Activated CD8-positive, alpha-beta memory T cell treated with anti-CD3 and anti-CD28 coated beads for 4 hours (primary cell): ENCODE measurements at places on chromosomes 2 and 18.

- no peak for DNase-seq
Measured at GRCh38 chr2:11234309-11234708, 79.0 kb downstream of the SLC66A3 start.

GRCh38 chr2:10947005-10947440, 35.3 kb downstream of the KCNF1 start:
- DNase-seq = no peak

DNA sequence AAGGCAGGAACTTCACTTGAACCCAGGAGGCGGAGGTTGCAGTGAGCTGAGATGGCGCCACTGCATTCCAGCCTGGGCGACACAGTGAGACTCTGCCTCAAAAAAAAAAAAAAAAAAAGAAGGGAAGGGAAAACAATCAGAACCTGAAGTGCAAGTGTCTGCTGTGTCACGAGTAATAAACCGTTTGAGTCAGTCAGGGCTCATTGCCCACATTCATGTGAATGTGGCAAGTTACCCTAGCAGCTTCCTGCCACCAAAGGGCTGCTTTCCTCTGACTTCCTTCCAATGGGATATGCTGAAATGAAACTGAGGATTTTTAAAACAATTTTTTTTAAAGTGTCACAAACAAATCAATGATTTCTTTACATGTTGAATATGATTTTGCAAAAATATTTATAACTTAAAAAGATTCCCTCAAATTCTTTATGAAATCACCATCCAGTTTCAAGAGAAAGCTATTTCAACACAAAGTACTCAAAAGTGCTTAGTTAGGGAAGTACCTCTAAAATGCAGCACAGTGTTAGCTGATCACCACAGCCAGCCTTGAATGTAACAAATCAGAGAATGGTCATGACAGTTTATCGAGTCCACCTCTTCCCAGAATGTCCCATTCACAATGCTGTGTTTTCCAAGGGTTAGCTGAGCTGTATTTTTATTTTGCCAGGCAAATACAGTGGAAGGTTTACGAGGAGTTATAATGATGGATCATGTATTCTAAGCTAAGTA, 36.4 kb downstream of the WDSUB1 start:
- no peak for DNase-seq

DNA sequence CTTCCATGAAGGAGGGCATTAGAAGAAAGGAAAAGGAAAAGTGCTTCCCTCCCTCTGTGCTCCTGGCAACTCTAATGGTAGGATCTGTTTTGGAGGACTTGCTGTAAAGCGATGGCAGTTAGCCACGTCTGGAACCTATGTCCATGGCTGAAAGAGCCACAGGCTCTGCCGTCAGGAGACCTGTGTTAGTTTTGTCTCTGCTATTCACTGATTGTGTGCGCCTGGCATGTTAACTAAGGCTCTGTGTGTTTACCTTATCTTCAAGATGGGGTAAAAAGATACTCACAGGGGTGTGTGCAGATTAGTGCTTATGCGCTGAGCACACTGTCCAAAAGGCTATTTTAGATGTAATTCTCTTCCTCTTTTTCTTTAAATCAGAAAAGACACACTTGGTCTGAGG, 109.8 kb upstream of the LTBP1 start:
- no peak for DNase-seq

DNA sequence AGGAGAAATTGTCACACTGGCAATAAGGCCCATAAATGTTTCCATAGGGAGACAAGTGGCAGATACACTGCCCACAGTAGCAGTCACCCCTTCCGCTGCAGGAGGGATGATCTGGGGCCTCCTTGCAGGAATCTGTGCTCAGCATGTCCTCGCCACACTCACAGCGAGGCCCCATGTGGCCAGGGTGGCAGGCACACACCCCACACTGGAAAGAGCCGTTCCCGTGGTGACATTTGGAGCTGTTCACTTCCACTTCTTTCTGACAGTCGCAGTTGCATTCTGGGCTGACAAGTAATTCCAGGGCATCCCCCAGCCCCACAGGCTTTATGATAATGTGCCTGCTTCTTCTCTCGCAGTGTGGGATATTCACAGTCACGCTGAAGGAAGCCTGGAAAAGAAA, 62.6 kb downstream of the ITGB6 start:
- DNase-seq = no peak

DNA sequence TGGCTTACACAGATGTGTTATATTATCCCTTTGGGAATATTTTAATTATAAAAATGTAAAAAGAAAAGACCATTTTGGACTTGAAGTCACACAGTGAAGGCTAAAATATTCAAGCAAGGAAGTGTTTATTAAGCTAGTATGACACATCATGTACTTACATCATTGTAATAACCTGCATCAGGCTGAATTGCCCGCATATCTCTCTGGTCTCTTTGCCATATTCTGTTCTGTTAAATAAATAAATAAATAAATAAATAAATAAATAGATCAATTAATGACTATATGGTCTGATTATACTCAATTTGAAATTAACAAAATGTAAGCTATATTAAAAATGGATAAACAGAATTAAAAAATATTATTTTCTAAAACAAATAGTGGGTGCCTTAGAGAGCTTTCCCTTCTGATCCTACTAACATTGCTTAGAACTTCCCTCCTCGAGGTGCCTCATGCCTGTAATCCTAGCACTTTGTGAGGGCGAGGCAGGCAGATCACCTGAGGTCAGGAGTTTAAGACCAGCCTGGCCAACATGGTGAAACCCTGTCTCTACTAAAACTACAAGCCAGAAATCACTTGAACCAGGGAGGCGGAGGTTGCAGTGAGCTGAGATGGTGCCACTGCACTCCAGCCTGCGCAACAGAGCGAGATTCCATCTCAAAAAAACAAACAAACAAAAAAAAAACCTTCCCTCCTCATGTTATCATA, 42.0 kb downstream of the WDR33 start:
- no peak for DNase-seq

- DNase-seq = no peak
Measured at GRCh38 chr2:171469176-171469575, 35.1 kb downstream of the DCAF17 start.

DNA sequence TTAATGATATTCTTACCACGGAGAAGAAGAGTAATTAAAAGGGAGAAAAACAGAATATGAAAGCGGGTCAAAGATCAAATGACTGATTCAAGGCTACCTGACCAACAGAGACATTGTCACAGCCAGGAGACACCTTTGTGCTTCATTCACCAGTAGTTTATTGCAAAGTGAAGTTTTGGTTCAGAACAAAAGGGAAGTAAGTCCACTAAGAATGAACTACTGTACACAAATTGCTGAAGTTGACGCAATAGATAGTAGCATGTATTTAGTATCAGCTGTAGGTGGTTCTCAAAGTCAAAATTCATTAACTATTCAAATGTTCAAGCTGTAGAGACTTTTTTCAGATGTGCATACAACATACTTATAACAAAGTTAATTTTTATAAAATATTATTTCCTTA, 64.7 kb upstream of the COX7A2L start:
- DNase-seq = no peak

DNA sequence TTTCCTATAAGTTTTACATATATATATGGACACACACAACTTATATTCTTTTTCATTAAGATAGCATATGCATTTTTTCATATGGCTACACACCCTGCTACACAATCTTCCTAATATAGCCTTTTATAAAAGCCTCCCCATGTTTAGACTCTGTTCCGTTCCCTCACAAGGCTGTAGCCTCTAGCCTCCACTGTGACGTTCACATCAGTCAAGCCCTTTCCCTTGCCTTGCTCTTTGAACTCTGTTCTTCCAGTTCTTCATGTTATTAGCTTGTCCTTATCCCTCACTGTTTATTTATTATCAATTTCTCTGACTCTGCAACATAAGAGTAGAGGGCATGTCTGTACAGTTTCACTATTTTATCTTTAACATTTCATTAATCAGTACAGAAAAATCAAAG, 38.9 kb downstream of the HADHB start:
- no peak for DNase-seq

DNA sequence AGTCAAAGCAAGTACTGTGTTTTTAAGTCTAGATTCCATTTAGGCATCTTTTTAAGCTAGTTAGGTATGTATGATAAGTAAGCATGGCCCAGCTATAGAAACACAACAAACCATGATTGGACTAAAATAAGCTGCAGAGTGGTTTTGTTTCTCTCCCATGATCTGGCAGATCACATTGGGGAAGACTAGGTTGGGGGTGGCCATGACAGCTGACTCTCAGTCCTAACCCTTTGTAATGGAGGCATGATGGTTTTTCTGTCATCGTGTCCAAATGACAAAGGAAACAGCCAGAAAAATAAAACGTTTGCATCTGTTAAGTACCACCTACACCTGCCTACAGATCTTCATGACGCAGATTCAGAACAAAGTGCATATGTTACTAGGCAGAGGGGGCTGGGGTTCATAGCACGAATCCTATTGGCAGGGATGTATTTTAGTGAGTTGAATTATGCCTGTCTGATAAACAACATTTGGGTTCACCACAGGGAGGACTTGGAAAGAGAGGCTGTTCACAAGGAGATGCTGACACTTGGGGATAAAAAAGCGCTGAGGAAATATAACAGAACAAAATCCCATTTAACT, 33.8 kb upstream of the GALNT5 start:
- no peak for DNase-seq

DNA sequence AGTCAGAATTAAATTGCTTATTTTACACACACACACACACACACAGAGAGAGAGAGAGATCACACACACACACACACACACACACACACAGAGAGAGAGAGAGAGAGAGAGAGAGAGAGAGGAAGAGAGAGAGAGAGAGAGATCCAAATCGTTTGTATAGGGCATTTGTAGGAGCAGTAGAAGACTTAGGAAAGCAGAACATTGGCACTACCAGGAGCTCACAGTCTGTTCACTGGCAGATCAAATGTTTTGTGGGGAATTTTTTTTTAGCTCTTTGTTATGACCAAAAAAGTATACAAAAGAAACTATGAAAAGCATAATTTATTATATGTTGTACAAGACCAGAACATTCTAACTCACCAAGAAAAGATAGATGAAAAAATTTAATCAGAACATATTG, 81.8 kb downstream of the MBD5 start:
- DNase-seq = no peak

DNA sequence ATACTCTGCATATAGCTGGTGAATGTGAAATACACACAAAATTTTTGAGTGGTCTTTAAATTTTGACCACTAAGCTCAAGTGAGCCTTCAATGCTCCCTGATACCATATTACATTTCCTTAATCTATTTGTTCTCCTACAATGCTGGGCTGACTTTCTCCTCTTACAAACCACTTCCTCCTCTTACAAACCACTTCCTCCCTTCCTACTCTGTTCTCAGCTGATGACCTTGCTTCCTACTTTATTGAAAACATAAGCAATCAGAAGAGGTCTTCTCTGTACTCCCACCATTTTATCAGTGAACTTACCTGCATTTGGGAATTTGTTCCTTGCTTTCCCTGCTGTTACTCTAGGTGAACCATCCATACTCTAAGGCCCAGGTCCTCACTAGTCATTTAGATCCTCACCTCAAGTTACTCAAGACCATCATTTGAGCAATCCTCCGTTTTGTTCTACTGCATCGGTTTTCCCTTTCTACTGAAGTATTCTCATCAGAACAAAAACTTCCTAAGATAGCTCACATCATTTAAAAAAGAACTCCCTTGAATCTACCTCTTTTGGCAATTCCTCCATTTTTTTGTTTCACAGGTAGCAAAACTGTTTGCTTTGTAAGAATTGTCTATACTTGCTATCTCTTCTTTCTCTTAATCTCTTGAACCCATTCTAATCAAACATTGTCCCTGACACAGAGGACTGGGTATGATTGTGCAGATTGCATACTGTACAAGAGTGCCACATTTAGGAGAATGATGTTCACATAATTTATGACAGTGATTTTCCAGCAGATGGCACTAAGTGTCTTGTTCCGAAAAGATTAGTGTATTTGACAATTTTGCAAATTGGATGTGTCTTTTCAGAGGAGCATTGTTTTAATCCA, 96.5 kb downstream of the EPB41L5 start:
- no peak for DNase-seq

- DNase-seq = no peak
Measured at GRCh38 chr2:15920696-15921095, 19.7 kb upstream of the MYCN start.

- no peak for DNase-seq
Measured at GRCh38 chr18:48186131-48186766, 222.9 kb downstream of the ZBTB7C start.

GRCh38 chr2:78750219-78750618, 275.3 kb upstream of the REG3G start:
- no peak for DNase-seq

DNA sequence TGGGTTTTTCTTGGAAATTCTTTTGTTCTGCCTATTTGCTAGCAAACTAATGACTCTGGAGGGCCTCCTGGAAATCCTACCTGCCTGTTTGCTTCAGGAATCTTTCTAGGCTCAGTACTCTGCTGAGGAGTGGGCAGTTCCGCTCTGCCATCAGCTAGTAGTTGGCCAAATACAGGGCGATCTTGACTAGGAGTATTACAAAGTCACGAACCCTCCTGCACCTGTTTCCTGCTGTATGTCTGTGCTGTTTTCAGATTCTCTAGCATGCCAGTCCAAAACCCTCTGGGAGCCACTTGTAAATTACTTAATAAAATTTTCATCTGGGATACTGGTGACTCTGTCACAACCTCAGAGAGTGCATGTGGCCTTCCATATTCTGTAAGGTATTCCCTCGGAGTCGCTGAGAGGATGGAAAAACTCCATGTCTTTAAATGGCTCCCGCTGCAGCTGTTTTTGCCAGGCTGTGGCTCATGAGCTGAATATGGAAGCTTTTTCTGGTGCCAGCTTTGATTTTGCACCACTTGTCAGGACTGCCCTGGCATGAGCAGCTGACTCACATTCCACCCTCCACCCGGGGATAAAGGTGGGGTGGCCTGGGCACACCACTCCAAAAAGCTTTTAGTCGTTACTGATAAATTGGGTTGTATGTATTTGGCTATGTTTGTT, 123.0 kb downstream of the RTN4 start:
- DNase-seq = no peak

DNA sequence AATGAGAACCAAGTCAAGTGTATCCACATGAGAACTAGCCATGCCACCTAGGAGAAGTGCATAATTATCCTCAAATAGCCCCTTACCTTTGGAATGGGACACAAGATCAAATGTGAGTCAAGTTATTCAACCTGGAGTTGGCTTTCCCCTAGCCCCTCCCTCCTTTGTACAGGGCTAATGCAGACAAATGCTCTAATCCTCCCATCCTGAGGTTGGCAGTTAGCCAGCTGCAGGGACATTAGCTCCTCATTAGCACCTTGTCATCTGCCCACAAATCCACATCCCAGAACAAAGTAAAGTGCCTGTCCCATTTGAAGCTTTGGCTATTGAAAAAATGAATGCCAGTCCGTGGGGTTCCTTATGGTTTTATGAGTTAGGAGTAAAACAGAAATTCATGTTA, 294.1 kb upstream of the FANCL start:
- DNase-seq = no peak

GRCh38 chr2:128628996-128629395, 310.3 kb upstream of the HS6ST1 start:
- no peak for DNase-seq

- DNase-seq = no peak
Measured at GRCh38 chr2:23273786-23274185, 111.2 kb upstream of the KLHL29 start.

DNA sequence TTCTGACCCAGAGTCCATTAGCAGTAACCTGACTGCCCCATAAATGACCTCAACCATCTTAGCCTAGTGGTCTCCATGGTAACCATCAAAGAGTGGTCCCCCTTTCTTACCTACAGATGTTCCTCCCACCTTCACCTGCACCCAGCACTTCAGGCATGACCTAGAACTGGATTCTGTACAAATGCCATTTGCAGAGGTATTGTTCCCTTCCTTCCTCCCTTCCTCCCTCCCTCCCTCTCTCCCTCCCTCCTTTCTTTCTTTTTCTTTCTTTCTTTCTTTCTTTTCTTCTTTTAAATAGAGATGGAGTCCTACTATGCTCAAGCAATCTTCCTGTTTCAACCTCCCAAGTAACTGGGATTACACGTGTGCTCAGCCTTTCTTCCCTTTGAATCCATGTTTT, 114.6 kb upstream of the SLC1A4 start:
- DNase-seq = no peak
